Muscle of arm (tissue), 14 donors: ENCODE measurements at places on chromosomes 11 and 22. TPM values are rescaled to one million over a fixed set of nuclear protein-coding genes. Genes with fewer than 3 reads are reported as not detected.

- DNase-seq = no peak
Measured at GRCh38 chr11:34213366-34213765, 107.9 kb downstream of the NAT10 start.

GRCh38 chr22:50694766-50695420 is 22.3 kb downstream of the SHANK3 start:
- no peak for DNase-seq

DNA sequence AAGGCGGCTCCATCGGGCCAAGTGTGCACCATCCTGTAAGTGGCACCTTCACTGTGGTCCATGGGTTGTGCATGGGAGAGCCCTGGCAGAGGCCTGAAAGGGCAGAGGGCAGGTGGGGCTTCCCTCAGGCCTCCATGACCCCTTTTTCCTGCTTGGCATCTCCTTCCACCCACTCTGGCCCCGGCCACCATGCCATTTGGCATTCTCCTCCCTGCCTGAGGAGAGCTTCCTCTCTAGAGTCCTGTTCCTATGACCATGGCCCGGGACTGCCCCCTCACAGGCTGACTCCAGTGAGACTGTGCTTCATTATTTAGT is 4.9 kb downstream of the OTOG start:
- DNase-seq = no peak

The SERPING1 gene
- 74.1 TPM for polyA plus RNA-seq

The PPP1R14B gene
- not detected for polyA plus RNA-seq

GRCh38 chr11:131063638-131064037 is 147.4 kb upstream of the SNX19 start:
- DNase-seq = no peak

DNA sequence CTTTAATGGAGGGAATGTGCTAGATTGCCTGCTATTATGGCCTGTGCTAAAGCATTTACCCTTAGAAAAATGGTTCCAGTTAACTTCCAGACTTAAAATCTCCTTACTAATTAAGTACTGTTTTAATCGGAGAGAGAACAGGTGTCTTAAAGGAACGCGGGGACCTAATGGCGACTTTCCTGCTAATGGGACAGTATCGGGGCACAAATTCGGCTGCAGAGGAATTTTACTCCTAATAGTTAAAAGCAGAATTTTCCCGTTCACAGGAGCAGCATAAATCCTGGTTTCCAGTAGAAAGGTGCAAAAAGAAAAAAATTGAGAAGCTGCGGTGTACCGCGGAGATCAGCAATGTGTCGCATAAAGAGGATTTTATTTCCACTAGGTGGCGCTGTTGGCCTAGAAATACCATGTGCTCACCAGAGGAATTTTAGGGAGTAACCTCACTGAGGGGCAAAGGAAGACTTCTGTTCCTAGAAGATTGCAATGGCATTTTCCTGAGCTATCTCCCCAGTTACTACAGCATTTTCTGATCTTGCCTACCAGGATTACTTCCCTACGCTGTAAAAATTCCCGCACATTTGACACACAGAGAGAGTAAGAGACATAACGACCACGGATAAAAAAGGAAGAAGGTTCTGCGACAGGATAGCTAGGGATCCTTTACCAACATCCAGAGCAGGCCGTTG is 44.5 kb downstream of the ZNF280B start:
- peak; percentile 61 for DNase-seq

DNA sequence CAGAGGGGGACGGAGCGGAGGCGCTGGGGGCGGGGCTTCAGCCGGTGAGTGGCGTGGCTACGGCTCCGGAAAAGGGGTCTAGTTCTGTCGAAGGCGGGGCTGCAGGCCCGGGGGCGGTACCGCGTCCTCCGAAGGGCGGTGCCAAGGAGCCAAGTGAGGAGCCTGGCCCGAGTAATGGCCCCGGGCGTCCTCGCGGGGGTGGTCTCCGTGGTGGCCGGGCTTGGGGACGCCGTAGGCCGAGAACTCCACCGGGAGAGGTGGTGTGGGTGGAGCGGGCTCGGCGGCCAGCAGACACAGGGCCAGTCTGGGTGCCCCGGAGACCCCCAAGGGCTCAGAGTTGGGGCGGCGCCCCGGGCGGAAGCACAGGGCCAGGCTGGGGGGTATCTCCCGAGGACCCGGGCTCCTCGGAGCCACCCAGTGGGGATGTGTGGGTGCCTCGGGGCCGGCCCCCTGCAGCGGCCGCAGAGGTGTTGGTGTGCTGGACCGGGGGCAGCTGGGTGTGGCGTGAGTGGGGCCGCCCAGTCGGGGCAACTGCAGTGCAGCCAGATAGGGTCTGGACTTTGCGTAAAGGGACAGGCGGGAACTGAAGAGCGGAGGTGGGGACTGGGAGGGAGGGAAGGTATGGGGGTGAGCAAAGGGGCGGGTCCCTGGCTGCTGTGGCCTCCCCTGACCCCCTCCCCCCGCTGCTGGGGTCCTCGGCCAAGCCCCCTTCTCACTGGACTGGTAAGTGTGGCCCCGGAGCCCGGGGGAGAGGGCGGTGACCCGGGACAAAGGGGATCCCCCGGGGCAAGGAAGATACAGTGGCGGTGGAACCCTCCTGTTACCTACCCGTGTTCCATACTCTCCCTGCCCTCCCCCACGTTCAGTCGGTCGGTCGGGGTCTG is 838 bp downstream of the FKBP2 start:
- DNase-seq = peak; percentile 100

The PGA5 gene
- 0.96 TPM for polyA plus RNA-seq

GRCh38 chr11:108586600-108586999 is 7.0 kb downstream of the EXPH5 start:
- DNase-seq = no peak
